ENCODE measurements at places on chromosomes 2 and 18.

GRCh38 chr18:48318436-48318835, 90.7 kb downstream of the ZBTB7C start:
- no peak for DNase-seq

- no peak for DNase-seq
These were observed 91.2 kb upstream of the ALPP start for GRCh38 chr2:232287316-232287715.

DNA sequence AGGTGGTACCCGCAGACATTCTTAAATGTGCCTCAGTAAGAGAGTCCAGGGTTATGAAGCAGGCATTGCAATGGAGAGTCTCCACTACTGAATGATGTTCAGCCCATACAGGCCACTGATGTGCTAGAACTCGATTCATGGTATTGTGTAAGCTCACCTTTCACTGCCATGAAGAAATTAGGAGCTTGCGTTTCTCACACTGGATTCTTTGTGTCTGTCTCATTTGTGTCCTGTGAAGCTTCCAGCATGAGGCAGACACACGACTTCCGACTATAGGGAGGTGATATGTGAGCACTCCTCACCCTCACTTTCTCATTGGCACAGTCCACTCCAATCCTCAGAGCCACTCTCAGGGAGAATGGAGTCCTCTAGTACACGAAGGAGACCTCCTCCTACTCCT, 677.4 kb upstream of the RAB6C start:
- DNase-seq = no peak

DNA sequence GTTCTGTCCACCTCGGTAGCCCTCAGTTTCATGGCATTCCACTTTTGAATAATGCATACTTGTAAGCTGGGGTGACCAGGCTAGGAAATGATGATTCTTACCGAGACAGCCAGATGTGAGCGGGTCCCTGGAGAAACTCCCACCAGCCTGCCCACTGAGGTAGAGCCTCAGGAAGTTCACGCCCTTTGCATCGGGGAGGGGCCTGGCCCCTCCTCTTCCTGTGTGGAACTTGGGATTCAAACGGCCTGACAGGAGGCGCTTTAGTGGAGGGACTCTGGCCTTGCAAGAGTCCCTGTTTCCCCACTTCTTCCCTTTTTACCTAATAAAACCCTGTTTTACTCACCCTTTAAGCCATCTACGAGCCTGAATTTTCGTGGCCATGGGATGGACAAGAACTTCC, 44.6 kb downstream of the MRO start:
- no peak for DNase-seq

DNA sequence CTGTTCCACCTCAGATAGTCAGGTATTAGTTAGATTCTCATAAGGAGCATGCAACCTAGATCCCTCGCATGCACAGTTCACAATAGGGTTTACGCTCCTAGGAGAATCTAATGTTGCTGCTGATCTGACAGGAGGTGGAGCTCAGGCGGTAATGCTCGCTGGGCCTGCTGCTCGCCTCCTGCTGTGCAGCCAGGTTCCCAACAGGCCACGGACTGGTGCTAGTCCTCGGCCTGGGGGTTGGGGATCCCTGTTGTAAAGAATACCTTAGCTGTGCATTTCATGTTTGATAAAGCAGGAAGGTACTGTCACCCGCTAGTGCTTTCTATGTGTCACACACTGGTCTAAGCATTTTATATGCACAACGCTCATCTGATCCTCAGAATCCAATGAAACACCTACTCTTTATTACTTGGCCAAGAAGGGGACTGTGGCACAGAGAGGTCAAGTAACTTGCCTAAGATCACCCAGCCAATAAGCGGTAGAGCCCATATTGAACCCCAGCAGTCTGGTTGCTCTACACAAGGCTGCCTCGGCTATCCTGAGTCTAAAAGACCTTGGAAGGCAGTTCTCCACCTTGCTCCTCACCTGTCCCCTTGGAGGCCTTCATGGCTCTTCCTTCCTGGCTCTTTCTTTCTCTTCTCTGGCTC, 35.8 kb downstream of the SLC4A3 start:
- DNase-seq = no peak

- no peak for DNase-seq
These were observed 1.9 kb downstream of the ZNF236 start for GRCh38 chr18:76824145-76824676.

GRCh38 chr2:226813148-226813701, 13.6 kb upstream of the IRS1 start:
- DNase-seq = peak; percentile 34

DNA sequence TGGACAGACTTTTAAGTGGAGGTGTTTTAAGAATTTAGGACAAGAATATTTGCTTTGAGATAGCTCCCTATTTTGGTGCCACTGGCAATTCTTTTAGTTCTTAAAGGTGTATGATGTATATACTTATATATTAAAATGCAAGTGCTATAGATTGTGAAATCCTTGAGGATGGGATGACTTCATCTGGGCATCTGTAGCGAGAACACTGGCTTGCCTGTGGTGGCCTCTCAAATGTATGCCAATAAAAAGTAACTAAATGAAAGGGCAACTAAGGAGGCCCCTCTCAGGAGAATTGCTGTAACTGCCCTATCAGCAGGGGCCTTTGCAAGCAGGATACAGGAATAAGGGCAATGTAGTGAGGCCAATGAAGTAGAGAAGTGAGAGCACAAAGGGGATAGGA, 2.6 kb upstream of the THUMPD2 start:
- DNase-seq = peak; percentile 31

DNA sequence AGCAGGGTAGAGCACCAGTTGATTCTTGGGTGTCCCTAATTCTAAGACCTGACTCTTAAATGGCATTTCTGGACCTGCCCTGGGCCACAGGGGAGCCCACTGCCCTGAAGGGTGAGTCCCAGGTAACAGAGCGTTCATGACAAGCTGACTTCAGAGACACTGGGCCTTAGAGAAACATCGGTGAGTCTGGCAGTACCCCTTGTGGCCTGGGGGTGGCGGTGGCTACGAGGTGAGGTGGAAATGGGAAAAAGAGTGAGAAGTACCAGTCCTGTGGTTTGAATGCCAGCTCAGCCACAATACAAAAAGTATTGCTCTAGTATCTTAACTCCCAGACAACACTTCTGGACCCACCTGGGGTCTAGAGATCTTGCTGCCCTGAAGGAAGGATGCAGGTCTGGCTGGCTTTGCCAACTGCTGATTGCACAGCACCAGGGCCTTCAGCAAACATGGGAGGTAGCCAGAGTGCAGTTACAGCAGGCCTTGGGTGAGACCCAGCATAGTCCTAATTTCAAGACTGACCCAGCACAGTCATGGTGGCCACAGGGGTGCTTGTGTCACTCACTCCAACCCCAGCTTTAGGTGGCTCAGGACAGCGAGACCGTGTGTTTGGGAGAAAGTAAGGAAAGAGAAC, 44.5 kb downstream of the USP34 start:
- no peak for DNase-seq

DNA sequence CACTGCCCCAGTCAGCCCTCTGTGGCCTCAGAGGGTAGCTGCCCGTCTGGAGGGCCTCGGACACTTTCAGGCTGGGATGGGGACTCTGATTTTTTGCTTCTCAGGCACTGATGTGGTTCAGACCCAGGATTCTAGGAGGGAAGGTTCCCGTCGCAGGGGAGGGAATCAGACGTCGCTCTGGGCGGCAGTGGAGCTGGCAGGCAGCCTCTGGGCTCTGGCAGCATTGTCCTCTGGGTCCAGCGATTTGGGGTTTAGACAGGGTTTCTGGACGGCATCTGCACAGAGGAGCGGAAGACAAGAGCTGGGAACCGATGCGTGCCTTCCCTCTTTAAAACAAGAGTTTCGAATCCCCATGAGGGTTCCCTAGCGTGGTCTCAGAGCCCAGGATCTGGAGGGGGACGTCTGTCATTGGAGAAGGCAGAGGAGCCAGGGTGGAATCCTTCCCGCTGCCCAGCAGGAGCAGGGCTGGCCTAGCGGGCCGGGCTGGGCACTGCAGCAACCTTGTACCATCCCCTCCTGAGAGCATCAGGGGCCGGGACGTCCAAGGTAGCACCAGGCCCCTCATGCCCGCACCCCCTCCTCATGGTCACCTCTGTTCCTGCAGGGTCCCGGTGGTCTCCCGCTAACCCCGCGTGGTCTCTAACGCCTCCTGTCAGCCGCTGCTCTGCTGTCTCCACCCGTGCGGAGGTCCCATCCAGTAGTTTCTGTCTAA, 246.0 kb downstream of the AGAP1 start:
- no peak for DNase-seq

- DNase-seq = peak; percentile 77
These were observed 55.7 kb downstream of the TCF7L1 start for GRCh38 chr2:85188852-85189251.

- DNase-seq = no peak
These were observed 23.4 kb downstream of the CHCHD5 start for GRCh38 chr2:112607680-112608438.

DNA sequence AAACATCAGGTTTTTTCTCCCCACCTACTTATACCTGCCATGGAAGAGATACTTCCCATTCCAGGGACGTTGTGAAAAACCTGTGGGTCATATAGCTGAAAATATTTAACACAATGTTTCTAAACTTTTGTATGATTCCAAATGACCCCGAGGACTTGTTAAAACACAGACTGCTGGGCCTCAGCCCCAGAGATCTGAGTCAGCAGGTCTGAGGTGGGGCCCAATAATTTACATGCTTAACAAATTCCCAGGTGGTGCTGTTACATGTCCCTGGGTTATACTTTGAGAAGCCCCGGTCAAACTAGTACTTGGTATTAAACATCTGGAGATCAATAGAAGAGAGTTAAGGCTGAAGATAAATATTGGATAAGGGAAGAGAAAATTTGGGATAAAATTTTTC, 71.4 kb upstream of the FRZB start:
- DNase-seq = no peak

DNA sequence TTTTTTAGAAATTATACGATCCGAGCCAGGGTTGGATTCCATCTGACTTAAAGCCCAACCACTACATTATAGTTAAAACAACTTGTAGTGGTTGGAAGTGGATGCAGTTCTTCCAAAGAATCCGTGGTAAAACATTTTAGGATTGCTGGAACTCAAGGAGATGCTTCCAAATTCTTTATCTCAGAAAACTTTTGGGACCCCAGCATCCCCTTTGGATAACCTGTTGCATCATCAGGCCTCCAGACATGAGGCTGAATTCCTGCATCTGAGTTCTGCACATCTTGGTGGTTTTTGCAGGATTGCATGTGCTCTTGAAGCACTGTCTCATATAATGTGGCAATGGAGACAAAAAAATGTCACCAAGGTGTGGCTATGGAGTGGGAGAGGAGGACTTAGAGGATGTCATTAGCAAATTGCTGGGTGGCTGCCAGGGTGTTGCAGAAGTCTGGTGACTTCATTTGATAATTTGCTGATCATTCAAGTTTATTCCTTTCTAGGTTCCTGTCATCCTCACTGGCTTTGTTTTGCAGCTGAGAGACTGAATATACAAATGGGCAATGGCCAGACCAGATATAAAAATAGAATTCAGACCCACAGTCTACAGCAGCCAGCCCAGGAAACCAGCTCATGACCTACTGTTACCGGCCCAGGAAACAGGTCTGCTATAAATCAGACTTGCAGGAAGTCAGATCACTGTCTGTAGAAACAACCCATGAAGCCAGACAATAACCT, 207.7 kb downstream of the BCL2 start:
- DNase-seq = no peak

DNA sequence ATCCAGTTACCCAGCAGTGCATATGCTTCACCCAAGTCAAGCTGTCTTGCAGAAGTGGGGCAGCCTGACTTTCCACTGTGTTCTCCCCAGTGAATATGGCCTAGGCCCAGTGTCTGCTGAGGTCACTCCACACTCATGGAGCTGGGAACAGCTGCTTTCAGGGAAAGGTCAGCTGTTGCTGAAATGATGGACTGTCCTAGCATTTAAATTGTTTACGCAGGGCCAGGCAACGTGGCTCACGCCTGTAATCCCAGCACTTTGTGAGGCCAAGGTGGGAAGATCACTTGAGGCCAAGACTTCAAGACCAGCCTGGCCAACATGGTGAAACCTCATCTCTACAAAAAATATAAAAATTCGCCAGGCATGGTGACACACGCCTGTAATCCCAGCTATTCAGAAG, 86.5 kb downstream of the LIPG start:
- DNase-seq = peak; percentile 25

GRCh38 chr18:63889626-63890025, 2.1 kb downstream of the SERPINB2 start:
- DNase-seq = no peak

DNA sequence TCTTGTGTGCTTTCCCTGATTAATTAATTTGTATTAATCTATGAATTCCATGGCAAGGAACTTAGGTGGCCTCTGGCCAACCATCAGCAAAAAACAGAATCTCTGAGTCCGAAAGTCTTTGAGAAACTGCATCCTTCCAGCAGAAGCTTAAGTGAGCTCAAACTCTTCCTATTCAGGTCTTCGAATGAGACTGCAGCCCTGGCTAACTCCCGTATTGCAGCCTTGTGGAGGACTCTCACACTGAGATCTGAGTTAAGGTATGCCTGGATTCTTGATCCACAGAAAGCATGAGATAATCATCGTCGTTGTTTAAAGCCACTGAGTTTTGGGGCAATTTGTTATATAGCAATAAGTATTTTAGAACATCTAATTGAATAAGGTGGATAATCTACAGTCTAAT, 1143.9 kb upstream of the NXPH2 start:
- DNase-seq = no peak

- DNase-seq = no peak
These were observed 140.6 kb downstream of the NETO1 start for GRCh38 chr18:72727038-72727655.

DNA sequence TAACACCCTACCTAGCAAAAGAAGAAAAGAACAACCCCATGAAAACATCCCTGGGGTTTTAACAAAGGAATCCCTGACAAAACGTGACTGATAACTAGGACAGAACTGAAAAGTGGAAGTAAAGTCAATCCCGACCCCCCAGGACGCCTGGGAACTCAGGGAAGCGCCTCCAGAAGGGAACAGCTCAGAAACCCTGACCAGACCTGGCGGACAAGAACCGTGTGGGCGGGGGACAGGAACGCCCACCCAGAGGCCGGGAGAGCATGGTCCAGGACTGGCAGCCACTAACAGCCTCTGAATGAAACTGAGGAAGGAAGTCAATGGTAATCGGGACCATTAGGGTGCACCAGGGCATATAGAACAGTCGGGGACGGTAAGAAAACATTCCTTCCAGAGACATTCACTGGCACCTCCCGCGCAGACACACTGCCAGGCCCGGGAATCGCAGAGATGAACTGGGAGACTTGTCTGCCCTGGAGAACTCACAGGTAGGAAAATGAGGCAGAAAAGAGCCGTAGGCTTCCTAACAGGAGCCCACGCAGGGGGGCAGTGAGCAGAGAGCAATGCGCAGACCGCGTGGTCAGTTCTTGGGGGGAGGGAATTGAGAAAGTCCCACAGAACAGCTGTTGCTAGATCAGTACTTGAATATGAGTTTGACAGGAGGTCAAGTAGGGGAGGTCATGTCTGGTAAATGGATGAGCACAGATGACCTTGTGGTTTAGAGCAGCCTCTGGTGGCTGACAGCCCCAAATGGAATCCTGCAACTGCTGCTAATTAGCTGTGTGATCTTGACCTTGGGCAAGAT, 1.3 kb upstream of the TBC1D8 start:
- peak; percentile 84 for DNase-seq

- no peak for DNase-seq
These were observed 139.4 kb downstream of the SMAD7 start for GRCh38 chr18:48811401-48811800.

- no peak for DNase-seq
These were observed 19.0 kb downstream of the HS6ST1 start for GRCh38 chr2:128299628-128300027.

Data from fibroblast of villous mesenchyme (primary cell).